Neuronal stem cell (in vitro differentiated cells): ENCODE measurements at places on chromosomes 3 and 15.

GRCh38 chr15:83866692-83867091 lies 212.8 kb downstream of the ADAMTSL3 start:
- no peak for DNase-seq

GRCh38 chr3:20186600-20187004 lies 596 bp upstream of the SGO1 start:
- DNase-seq = no peak

DNA sequence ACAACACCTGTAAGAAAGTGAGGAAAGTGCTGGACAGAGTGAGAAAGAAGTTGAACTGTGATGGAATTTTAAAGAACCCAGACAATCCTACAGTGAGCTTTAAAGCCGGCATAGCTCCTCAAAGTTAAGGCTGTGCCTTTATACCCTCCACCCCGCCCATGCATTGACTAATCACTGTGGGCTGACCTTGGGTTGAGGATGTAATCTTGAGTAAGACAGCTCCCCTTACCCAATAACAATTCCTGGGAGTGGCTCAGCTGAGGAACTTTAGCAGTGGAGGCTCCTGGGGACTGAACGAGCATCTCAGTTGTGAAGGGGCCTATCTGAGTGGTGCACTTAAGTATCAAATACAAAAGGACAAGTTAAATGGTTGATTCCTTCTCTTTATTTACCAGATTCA lies 35.7 kb upstream of the ZNF770 start:
- no peak for DNase-seq

GRCh38 chr3:76203578-76203977 lies 418.2 kb upstream of the ZNF717 start:
- DNase-seq = no peak

DNA sequence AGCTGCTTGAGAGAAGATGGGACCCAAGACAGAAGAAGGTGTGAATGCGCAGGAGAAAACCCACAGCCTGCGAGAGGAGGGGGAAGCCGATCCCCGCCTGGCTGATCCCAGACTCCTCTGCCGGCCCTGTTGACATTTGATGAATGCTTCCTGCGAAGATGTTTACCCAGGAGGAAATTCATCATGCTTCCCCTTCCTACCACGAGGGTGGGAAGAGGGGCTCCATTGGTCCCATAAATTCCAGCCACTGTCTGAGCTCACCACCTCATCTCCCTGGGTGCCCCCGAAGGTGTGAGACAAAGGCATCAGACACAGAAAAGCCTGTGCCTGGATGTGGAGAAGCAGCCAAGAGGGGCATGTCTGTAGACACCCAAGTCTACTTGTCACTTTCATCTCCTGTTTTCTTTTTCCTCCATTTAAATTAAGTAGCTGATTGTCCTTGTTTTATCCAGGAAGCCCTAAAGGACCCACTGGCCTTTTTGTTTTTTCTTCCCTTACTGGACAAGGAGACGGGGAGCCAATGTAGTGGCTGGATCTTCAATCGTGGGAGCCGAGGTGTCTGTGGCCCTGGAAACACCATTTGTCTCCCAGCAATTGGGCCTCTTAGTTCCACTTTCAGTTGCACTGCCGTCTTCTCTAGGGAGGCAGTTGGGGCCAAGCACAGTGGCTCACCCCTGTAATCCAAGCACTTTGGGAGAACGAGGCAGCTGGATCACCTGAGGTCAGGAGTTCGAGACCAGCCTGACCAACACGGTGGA lies 95.3 kb upstream of the HES1 start:
- no peak for DNase-seq

DNA sequence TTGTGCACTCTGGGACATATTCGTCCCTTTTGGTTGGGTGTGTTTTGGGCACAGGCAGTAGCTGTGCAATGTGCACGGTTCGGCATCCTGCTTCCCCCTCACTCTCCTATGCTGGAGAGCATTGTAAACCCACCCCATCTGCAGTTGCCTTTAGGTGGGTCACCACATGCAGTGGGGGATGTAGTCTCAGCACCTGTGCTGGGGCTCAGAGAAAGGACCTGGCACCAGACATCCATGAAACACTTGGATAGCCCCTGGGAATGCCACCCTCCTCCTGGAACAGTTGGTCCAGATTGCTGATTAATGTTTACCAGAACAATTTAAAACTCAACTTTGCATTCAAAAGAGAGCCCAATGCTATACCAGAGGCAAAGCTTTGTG lies 123.9 kb upstream of the MEF2A start:
- no peak for DNase-seq
